ENCODE measurements at places on chromosomes 3 and 15. TPM values are rescaled to one million over a fixed set of nuclear protein-coding genes. Genes with fewer than 3 reads are reported as not detected.

DNA sequence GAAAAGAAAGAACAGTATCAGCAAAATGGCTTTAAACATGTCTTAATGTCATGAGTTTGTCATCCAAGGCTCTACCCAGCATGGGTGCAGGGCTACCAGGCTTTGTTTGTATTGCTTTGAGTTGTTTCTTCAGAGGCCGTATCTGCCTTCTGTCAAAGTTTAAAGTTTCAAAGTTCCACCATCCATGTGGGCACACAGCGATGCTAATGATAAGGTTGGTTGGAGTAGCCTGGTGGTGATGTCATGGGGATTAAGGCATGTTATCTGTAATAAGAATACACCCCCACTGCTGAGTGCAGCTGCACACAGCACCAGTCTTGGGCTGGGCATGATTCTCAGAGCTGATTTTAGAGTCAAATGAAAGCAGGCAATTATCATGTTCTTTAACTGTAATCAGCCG, 72.0 kb upstream of the LRTM1 start:
- no peak for DNase-seq

GRCh38 chr3:120052677-120053076, 41.6 kb downstream of the GSK3B start:
- no peak for DNase-seq

Gene ZBBX
- not detected for total RNA-seq

- DNase-seq = no peak
These were observed 142.3 kb upstream of the WNT5A start for GRCh38 chr3:55629432-55629831.

- DNase-seq = no peak
These were observed 41.4 kb upstream of the VEPH1 start for GRCh38 chr3:157544501-157545130.

Gene TM6SF1
- total RNA-seq = 5.9 TPM

Gene NDUFB4
- 109 TPM for total RNA-seq

DNA sequence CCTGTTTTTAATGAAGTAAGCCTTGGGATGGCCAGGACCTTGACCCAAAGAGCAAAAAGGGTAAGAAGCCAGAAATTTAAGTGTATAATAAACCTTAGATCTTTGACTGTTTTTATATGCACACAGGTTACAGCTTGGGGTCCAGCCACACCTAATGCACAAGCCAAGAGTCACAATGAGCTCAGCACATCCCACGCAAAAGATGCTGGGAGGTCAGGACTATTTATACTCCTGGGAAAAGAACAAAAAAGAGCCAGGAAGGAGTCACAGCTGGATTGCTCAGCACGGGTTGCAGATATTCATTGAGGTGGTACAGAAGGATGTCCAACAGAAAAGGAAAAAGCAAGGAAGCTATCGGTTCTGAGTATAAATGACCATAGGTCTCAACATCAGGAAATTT, 536.3 kb downstream of the NTRK3 start:
- DNase-seq = no peak

Gene ROPN1
- total RNA-seq = not detected

- DNase-seq = no peak
These were observed 330.2 kb downstream of the TIGIT start for GRCh38 chr3:114624047-114624445.

GRCh38 chr3:160661660-160662059, 15.3 kb upstream of the ARL14 start:
- no peak for DNase-seq

DNA sequence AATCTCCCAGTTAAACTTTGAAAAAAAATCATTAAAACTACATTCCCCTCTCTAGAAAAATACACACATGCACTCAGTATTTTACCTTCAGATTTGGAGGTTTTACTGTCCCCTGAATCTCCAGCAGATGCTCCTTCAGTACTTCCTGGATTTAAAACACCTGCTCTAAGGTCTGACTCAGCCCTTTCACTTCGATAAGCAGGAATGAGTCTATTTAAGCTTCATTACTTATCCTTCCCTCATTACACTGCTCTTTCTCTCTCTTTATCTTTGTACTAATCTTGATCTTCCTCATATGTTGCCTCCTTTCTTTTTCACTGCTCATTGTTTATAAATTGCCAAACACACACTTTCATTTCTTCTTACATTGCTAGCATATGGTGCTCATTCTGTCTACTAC, 443.9 kb downstream of the DIPK2A start:
- DNase-seq = no peak

DNA sequence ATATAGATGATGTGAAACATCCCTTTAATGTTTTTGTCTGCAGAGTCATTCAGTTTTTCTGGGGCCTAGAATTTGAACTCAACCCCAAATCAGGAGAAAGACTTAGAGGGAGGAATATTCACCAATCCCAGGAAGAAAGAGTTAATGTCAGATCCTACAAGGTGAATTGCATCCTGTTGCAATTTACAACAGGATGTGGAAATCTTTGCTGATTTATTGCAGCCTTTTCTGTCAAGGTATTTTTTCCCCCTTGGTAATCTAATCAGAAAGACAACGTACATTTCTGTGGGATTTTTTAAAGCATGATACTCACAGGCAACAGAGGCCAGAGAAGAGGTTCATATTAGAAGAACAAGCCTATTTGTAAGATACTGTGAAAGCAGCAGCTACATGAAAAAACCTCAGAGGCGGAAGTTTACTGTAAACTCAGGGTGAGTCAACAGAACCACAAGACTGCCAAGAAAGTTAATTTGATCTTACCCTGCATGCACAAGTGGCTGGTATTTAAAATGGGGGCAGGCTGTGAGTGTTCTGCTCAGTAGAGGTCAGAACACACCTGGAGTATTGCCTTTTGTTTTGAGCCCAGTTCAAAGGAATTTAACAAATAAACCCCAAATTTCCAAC, 531.9 kb downstream of the AGBL1 start:
- no peak for DNase-seq

- peak; percentile 54 for DNase-seq
These were observed 4.4 kb downstream of the CHCHD4 start for GRCh38 chr3:14120111-14120920.

GRCh38 chr3:195348426-195349115, 77.6 kb upstream of the XXYLT1 start:
- no peak for DNase-seq

DNA sequence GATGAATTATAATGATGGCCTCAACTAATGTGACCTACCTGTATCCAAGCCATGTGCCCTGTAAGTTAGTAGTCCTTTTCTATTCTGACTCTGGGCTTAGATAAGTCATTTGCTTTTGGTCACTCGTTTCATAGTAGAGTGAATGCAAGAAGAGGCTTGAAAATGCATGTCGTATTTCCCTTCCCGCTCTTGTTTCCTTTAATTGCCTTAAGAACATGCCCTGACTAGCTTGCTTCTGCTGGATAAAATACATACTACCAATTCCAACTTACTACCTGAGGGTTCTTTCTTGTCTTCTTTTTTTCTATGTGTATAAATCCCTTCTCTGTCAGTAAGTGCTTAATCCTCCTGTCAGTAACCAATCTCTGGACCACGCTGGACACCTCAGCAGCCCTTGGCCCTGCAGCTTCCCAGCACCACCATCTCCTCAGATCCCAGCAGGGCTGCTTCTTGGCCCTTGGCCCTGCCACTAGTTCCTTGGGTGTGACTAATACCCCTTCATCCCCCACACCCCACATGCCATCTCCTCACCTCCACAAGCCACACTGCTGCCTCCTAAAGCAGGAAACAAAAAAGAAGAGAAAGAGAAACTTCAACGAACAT, 771.7 kb downstream of the IGSF11 start:
- no peak for DNase-seq

DNA sequence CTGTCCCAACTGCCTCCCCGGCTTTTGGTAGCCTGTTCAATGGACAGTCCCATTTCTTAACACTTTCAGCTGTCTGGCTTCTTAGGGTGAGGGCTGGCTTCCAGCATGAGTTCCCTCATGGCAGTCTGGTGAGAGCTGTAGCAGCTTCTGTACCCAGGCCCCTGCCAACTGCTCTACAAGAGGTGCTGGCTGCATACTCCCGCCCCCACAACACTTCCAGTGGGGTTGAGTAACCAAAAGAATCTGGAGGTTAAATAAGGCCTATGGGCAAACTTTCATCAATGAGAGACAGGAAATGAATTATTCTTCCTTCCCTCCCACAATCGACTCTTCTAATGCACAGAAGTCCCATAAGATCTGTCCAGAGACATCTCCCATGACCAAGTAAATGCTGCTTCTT, 145.0 kb downstream of the NEK10 start:
- no peak for DNase-seq
